ENCODE measurements at places on chromosomes 2 and 18. TPM values are rescaled to one million over a fixed set of nuclear protein-coding genes. Genes with fewer than 3 reads are reported as not detected.

DNAJC27 gene
- 1.5 TPM for total RNA-seq

NTSR2 gene
- not detected for total RNA-seq

EFR3B gene
- total RNA-seq = 1.1 TPM

GEN1 gene
- total RNA-seq = 14.8 TPM

FOXI3 gene
- total RNA-seq = not detected

SCTR gene
- total RNA-seq = 1.4 TPM

RNF152 gene
- 7.5 TPM for total RNA-seq

UGT1A1 gene
- not detected for total RNA-seq

GPBAR1 gene
- 0.16 TPM for total RNA-seq

MSGN1 gene
- not detected for total RNA-seq

CFAP65 gene
- 0.13 TPM for total RNA-seq

DYSF gene
- total RNA-seq = 37.0 TPM

EGR4 gene
- not detected for total RNA-seq

ASNSD1 gene
- 21.8 TPM for total RNA-seq

Measured in mesangial cell (primary cell).